NCI-H748 treated with DMSO at 0.1 percent for 48 hours (cell line): ENCODE measurements at places on chromosomes 16 and 17.

GRCh38 chr17:67004181-67004580 is 39.7 kb downstream of the CACNG4 start:
- no peak for DNase-seq

GRCh38 chr17:1830288-1830687 is 483 bp downstream of the RPA1 start:
- DNase-seq, result peak; percentile 5

- no peak for DNase-seq
Observed at GRCh38 chr17:31105991-31106390, 11.2 kb downstream of the NF1 start.

DNA sequence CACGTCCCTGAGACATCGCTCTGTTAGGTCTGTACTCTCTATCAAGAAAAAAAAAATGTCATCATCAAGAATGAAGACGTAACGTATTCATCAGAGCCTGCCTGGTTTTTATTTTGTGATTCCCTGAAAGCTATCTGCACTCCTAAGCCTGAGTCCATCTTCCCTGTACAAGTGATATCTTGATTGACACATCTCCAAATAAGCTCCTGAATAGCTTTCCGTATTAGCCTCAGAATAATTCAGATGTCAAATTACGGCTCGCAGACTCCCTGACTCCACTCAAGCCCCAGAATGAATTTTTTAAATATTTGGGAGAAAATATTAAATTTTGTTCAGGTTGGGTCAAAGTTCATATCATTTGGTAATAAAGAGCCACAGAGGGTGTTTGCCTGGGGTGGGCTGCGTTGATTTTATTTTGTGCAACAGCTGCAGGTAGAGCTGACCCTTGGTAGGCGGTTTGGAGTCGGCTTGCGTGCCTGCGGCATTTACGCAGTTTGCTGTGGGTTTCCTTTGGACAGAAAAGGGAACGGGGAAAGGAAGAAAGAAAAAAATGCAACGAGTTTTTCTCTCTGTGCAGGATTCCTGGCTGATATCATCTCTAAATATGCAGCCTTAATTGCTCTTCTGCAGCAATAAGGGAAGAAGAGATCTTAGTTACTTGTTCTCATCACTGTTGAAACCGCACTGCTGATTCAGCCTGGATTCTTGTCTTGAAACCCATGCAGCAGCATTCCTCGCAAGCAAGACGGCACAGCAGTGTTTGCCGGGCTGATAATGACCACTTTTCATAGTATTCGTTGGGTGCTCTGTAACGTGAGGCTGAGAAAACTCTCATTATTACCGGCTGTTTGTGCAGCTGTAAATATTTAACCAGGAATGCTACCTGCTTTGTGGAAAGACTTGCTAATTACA is 114.7 kb downstream of the IRX3 start:
- peak; percentile 87 for DNase-seq

- peak; percentile 6 for DNase-seq
Observed at GRCh38 chr16:55701442-55702319, 45.9 kb downstream of the SLC6A2 start.

GRCh38 chr16:74575175-74575806 is 31.6 kb downstream of the GLG1 start:
- no peak for DNase-seq

DNA sequence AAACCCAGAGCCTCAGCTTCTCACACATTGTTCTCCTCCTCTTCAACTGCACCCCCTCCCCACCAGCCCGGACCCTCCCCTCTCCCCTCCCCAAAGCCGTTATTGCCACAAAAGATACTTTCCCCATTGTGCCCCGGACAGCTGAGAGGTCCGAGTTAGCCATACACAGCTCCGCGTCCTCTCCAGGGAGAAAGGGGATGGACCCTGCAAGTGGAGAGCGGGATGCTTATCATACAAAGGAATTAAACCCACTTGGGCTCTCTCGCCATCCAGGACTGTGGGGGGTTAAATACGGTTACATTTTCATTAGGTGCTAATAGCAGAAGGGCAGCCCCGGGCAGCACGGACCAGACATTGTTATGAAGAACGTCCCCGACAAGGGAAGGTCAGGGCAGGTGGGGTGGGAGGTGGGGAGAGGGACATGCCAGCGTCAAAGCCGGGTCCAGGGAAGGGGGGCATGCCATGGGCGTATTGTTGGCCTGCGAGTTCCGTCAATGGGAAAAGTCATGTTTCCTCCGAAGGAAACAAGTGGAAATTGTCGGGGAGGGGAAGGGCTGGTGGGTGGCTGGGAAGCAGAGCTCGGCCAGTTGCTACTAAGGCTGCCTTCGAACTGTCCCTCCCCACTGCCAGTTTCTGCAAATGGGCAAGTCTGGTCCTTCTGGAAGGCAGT is 99.1 kb downstream of the SOX9 start:
- no peak for DNase-seq

DNA sequence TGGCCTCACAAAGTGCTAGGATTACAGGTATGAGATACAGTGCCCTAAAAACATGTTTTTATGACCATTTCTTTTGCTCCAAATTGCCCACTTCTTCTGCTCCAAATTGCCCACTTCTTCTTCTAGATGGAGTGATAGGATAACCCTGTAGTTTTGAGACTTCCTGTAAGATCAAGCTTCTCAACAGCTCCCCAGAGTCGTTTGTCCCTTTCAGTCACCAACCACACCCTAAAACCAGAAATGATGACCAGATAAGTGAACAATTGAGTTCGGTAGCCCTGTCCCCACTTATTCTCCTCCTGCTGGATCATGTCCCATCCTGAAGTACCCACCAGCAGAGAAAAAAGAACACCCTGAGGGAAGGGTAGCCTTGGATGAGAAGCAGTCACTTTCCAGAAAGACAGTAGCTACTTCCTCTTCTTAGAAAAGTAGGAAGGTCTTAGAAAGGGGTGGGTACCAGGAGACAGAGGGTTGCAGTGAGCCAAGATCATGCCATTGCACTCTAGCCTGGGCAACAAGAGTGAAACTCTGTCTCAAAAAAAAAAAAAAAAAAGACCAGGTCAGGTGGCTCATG is 2.5 kb downstream of the ODAD4 start:
- no peak for DNase-seq

DNA sequence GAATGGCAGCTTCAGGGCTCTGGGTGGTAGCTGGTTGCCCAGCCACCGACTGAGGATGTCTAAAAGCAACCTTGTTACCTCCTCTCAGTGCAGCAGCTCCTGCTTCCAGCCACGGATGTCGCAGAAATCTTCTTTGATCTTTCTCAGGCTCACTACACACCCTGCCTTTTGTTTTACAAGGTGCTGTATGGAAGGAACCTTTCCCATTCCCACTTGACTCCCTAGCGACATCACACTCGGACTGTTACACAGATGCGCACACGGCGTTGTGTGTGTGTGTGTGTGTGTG is 135.8 kb upstream of the CPHXL start:
- DNase-seq, result no peak

- DNase-seq, result no peak
Observed at GRCh38 chr16:51565184-51565583, 414.1 kb upstream of the SALL1 start.
